ENCODE measurements at places on chromosomes 7 and 10. TPM values are rescaled to one million over a fixed set of nuclear protein-coding genes. Genes with fewer than 3 reads are reported as not detected.

The ARHGAP19 gene
- polyA plus RNA-seq, result 4.5 TPM

The ARMH3 gene
- 12.1 TPM for polyA plus RNA-seq

- DNase-seq, result peak; percentile 49
Observed at GRCh38 chr7:157008206-157009169, 2.0 kb downstream of the MNX1 start.

DNA sequence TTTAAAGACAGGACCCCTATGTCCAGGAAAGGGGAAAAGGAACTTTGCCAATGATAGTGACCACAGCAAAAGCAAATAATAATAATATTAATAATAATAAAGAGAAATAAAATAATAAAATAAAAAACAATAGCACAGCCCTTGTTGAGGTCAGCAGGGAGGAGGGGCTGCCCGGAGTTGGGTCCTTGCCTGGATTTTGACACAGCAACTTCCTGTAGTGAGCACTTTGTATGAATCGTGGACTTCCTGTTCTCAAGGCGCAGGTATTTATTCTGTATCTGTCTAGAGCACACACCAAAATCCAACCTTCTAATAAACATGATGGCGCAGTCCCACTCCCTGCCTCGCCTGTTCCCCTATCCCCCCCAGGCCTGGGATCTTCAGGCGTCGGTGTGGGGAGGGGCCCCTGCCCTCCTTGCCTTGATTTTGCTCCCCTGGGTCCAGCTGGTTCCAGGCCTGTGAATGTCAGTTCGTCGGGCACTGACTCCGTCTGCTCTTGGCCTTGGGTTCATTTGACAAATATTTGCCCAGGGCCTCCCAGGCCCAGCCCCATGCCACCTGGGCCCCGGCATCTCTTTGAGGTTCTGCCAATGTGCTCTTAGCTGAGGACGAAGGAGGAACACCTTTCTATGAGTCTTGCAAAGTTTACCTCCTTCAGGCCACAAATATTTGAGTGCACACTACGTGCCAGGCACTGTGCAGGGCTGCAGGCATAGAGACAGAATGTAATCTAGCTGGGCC lies 13.9 kb downstream of the TRIM8 start:
- DNase-seq, result no peak

DNA sequence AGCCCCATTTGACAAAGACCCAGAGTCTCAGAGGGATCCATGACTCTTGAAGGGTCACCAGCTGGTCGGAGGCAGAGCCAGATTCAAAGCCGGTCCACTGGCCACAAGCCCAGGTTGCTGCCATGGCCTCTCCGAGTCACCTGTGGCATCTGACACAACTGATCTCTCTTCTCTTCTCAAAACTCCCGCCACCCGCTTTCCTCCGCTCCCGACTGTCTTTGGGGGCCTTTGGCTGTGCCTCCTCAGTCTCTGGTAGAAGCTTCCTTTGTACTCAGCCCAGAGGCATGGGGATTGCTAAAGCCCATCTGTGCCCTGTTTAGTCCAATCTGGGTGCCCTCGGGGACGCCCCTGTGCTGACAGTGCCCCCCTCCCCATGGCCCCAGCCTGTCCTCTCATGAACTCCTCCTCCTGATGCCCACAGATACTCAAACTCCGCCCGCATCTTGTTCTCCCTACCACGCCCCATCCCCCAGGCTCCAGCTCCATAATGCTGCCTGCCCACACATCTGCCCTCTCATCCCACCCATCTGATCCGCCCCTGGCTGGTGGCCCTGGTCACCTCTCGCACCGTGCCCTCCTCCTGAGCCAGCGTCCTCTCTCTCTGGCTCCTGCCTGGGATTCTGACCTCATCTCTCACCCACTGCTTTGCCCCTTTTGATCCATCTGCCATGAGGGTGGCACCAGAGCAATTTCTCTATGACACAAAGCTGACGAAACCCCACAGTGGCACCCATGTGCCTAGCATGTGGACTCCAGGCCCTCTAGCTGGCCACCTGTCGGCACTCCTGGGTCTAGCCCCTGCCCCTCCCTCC lies 150.6 kb downstream of the SLIT1 start:
- DNase-seq, result no peak

GRCh38 chr10:339038-339391 lies 203.8 kb downstream of the ZMYND11 start:
- DNase-seq, result no peak

Measured in SK-N-SH (cell line).